ENCODE measurements at places on chromosomes 6 and 20. TPM values are rescaled to one million over a fixed set of nuclear protein-coding genes. Genes with fewer than 3 reads are reported as not detected.

Gene MLN
- total RNA-seq, result not detected

Gene WFDC6
- not detected for total RNA-seq

Gene SLA2
- not detected for total RNA-seq

Gene SNAP25
- 1.0 TPM for total RNA-seq

Gene HUS1B
- total RNA-seq, result not detected

Gene FOXF2
- 0.75 TPM for total RNA-seq

Gene ROS1
- under 0.01 TPM for total RNA-seq

Gene STX11
- total RNA-seq, result 4.1 TPM

Gene BFSP1
- total RNA-seq, result 2.1 TPM

Gene ECI2
- total RNA-seq, result 43.4 TPM

Gene CAP2
- total RNA-seq, result 10.3 TPM

Gene PAX1
- total RNA-seq, result not detected

Gene MUC22
- not detected for total RNA-seq

Gene EDN3
- total RNA-seq, result not detected

Gene UBE2J1
- total RNA-seq, result 49.3 TPM

Gene THBD
- 17.1 TPM for total RNA-seq

Gene CD109
- 10.4 TPM for total RNA-seq

Gene PERP
- 77.7 TPM for total RNA-seq

Gene SLCO4A1
- 49.7 TPM for total RNA-seq

Gene FRMD1
- not detected for total RNA-seq

Gene C20orf144
- total RNA-seq, result not detected

Gene FAM50B
- 8.7 TPM for total RNA-seq

Gene BPIFB4
- not detected for total RNA-seq

Gene XKR7
- total RNA-seq, result 0.34 TPM

Gene ANKEF1
- 8.2 TPM for total RNA-seq

Gene BHLHE23
- not detected for total RNA-seq

Gene HTR1B
- total RNA-seq, result 2.3 TPM

Data from kidney epithelial cell (primary cell).